ENCODE measurements at places on chromosomes 16 and 17. TPM values are rescaled to one million over a fixed set of nuclear protein-coding genes. Genes with fewer than 3 reads are reported as not detected.
A peak's percentile ranks its signal among the peaks of the same experiment; 100 is the strongest.

DNA sequence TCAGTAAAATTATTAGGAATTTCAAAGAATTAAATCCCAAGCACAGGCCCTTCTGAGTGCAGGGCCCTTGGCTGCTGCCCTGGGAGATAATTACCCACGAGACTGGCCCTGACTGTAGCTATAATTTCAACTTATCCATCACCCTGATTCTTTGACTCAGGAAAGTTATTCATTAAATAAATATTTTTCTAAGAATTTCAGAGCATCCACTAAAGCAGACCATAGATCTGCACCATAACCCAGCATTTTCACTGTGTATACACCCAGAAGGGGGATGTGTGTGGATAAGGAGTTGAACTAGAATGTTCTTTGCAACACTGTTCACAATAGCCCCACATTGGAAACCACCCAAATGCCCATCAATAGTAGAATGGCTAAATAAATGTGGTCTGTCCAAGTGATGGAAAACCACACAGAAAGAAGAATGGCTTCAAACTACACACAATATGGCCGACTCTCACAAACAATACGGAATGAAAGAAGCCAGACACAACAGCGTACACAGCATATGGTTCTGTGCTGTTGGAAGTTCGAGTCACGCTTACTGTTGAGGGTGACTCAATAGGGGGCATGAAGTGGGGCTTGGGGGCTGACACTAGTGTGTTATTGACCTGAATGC lies 33.9 kb upstream of the MEAK7 start:
- no peak for DNase-seq

DNA sequence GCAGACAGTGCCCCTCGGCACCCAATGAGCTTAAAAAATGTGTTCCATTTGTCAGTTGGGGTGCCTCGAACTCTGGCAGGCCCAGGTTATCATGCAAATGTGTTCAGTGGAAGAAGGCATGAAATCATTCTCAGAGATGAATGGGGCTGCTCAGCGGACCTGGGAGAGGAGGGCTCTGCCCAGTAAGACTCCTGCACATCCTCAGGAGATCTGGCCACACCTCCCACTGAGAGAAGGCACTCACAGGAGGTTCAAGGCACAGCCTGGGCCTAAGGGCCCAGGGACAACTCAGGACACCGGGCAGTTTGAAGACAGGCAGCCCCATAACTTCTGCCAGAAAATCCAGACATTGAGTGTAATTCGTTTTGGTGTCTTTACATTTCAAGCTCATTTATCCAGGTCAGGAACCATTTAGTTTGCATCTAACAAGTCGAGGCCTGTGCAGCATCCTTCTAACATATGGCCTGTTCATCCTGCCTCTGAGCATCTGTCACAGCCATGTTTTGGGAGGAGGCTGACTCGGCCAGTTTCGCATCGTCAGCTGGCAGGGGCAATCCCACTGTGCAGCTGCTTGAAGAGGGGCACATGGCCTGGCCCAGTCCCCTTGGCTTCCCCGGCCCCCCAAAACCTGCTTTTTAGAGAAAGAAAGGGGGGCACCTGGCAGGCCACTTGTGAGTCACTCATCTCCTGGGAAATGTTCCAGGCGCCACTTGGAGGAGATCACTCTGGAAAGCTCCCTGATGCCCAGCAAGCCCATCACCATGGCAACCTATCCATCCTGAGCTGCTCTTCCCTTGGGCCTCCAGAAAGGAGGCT lies 31.2 kb upstream of the BCAR1 start:
- DNase-seq, result no peak

The ADAP2 gene
- total RNA-seq, result 14.6 TPM

GRCh38 chr17:75535119-75535537 lies 9.6 kb downstream of the LLGL2 start:
- peak; percentile 44 for DNase-seq

- no peak for DNase-seq
These were observed 45.8 kb upstream of the ETV4 start for GRCh38 chr17:43591779-43592562.

DNA sequence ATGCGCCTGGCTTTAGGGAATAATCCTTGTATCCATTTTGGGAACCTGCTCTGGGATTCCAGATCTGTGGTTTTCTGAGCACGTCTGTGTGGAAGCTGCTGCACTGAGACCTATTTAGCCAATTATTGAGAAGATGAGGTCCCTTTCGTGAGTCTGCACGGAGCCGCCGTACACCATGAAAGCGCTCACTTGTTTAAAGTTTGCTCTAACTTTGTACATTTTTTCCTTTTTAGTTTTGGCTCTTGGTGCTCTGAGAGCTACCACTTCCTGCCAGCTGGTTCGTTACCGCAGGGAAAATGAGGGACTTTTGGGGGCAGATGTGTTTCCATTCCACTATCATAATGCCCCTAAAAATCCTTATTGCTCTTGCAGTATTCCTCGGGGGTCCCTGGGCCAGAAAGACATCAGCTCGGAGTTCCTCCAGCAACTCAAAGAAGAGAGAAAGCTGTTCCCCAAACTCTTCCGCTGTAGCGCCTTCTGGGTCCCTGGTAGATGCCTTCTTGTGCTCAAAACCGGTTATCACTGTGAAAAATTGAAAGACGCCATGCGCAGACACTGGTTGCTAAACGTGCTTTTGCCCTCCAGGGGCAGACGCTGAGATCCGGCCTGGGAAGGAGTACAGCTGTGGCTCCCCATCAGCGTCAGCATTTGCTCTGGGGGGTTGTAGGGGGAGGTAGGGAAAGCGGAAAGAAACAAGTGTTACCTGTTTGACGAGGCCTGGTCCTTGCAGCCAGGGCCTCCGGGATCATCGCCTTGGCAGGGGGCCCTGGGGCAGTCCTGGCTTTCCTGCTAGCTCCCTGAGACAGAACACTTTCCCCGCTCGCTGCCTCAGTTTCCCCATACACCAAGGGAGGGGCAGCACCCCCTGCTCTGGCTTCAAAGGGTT lies 238.1 kb downstream of the MRTFB start:
- DNase-seq, result peak; percentile 41

The COG4 gene
- total RNA-seq, result 60.6 TPM

DNA sequence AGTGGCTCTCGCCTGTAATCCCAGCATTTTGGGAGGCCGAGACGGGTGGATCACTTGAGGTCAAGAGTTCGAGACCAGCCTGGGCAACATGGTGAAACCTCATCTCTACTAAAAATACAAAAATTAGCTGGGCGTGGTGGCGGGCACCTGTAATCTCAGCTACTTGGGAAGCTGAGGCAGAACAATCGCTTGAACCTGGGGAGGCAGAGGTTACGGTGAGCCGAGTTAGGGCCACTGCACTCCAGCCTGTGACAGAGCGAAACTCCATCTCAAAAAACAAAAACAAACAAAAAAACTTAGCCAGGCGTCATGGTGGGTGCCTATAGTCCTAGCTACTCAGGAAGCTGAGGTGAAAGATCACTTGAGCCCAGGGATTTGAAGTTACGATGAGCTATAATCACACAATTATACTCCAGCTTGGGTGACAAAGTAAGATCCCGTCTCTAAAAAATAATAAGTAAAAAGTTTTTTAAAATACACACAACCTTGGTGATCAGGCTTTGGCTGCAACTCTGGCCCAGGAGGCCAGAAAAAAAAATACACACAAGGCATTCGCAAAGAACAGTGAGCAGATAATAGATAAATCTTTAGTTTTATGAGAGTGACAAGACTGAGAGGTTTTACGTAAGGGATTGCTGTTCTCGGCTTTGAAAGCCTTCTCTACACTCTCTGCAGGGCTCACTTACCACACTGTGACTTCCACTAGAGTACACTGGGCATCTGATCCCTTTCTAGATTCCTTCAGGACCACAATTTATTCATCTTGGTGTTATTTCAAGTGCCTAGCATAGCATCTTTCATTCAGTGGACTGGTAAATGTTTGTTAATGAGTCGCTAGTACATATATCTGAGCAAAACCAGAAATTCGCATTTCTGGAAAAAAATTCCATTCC lies 5.9 kb downstream of the GSPT1 start:
- DNase-seq, result no peak

GRCh38 chr16:524274-525040 lies 3.1 kb upstream of the CAPN15 start:
- no peak for DNase-seq

The ACSM2A gene
- total RNA-seq, result not detected

The HAP1 gene
- total RNA-seq, result 0.37 TPM

- no peak for DNase-seq
These were observed 103.8 kb downstream of the SSH2 start for GRCh38 chr17:29826114-29826692.

- no peak for DNase-seq
These were observed 6.3 kb downstream of the SULT1A1 start for GRCh38 chr16:28603381-28604185.

GRCh38 chr17:74960570-74961342 lies 11.8 kb downstream of the HID1 start:
- DNase-seq, result peak; percentile 67

The RAMP2 gene
- not detected for total RNA-seq

- DNase-seq, result no peak
These were observed 84.2 kb downstream of the SOCS1 start for GRCh38 chr16:11171757-11172299.

The CACNA1G gene
- 0.05 TPM for total RNA-seq

The TBKBP1 gene
- total RNA-seq, result 6.6 TPM

GRCh38 chr17:8062807-8063483 lies 24.1 kb downstream of the ALOX15B start:
- DNase-seq, result peak; percentile 28

GRCh38 chr17:55324296-55324978 lies 59.7 kb downstream of the HLF start:
- DNase-seq, result no peak

The CALB2 gene
- total RNA-seq, result not detected

The DCAKD gene
- 20.6 TPM for total RNA-seq

GRCh38 chr17:2433696-2434095 lies 32.8 kb upstream of the MNT start:
- no peak for DNase-seq

DNA sequence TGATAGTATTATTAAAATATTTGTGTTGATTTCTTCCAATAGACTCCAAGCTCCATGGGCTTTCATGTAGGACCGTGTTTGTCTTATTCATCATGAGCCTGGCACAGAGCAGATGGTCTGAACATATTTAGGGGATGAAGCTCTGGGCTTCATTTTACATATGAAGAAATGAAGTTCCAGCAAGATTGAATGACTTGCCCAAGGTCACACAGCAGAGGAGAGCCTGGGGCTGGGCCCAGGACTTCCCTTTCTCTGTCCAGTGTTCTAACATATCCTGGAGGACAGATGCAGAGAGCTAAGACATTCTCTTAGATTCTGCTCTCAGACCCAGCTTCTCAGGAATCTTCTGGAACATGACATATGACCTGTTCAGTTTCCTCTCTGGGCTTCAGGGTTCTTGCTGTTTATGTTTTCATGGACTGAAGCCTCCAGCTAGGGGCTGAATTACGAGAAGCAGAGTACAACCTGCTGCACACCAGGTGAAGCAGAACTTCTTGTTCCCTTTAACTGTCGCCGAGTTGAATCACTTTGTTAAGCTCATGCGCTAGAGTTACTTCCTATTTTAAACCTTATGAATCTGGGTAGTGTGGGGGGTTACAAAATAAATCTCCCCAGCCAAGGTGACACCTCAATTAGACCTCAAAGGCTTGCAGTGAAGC lies 53.6 kb downstream of the GPRC5B start:
- DNase-seq, result no peak

GRCh38 chr16:46777804-46778203 lies 29.7 kb upstream of the MYLK3 start:
- DNase-seq, result no peak

DNA sequence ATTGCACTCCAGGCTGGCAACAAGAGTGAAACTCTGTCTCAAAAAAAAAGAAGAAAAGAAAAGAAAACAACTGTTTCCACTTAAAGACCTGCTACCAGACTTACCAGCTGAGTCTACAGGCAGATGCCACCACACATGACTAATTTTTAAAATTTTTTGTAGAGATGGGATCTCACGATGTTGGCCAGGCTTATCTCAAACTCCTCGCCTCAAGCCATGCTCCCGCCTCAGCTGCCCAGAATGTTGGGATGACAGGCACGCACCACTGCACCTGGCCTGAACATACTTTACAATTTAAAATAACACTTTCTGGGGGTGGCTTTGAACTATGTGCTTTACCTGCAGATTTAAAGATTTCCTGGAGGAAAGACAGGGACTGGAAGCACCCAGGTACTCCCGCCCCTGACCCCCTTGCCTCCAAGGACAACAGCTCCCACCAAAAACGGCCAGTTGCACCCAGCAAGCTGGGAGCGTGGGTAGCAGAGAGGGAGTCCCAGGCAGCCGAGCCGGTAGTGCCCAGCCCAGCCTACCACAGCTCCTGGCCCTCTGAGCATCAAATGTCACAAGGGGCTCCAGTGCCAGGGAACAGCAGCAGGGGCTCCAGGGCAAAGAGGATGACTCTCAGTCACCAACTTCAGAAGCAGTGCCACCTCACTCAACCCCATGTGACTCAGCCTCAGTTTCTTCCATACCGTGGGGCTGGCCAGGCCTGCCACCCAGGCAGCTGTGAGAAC lies 262.9 kb downstream of the PARN start:
- no peak for DNase-seq

DNA sequence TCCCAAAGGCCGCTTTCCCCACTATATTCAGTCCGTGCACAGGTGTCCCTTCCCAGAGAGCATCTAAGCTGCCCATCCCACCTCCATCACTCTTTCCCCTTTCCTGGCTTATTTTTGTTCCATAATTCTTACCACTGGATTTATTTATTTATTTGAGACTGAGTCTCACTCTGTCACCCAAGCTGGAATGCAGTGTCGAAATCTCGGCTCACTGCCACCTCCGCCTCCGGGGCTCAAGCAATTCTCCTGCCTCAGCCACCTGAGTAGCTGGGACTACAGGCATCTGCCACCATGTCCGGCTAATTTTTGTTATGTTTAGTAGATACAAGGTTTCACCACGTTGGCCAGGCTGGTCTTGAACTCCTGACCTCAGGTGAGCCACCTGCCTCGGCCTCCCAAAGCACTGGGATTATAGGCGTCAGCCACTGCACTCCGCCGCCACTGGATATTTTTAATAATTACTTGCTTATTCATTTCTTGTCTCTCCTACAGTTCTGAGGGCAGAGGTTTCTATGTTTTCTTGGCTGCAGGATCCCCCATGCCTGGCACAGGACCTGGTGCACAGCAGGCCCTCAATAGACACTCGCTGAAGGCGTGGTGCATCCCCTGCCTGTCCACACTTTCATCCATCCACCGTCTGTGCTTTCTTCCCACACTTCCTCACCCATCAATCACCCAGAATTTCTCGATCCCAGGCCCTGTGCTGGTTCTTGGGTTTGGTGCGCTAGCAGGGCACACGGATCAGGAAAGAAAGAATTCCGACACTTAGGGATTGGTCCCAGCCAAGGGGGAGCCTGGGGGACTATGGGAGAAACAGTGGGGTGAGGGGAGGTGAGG lies 9.9 kb upstream of the ADGRG1 start:
- no peak for DNase-seq

- DNase-seq, result no peak
These were observed 49.2 kb downstream of the SREBF1 start for GRCh38 chr17:17787568-17787967.

The GJC1 gene
- not detected for total RNA-seq
